ENCODE measurements at places on chromosomes 3 and 15. TPM values are rescaled to one million over a fixed set of nuclear protein-coding genes. Genes with fewer than 3 reads are reported as not detected.

RGMA gene
- total RNA-seq, result 4.1 TPM

GRK7 gene
- total RNA-seq, result 0.12 TPM

HGD gene
- total RNA-seq, result 3.2 TPM

CCDC71 gene
- 22.1 TPM for total RNA-seq

CEP70 gene
- 46.3 TPM for total RNA-seq

PRICKLE2 gene
- 37.2 TPM for total RNA-seq

SNTN gene
- not detected for total RNA-seq

RTP3 gene
- total RNA-seq, result not detected

GMNC gene
- not detected for total RNA-seq

RARB gene
- 5.8 TPM for total RNA-seq

SIDT1 gene
- 3.5 TPM for total RNA-seq

IMPG2 gene
- total RNA-seq, result 0.29 TPM

TMEM115 gene
- total RNA-seq, result 40.1 TPM

NR2E3 gene
- 0.26 TPM for total RNA-seq

QARS1 gene
- total RNA-seq, result 172 TPM

CLDN18 gene
- total RNA-seq, result 197 TPM

CKMT1A gene
- 1.9 TPM for total RNA-seq

RETNLB gene
- total RNA-seq, result not detected

FGD5 gene
- total RNA-seq, result 84.2 TPM

ANKDD1A gene
- 6.0 TPM for total RNA-seq

ZPLD1 gene
- not detected for total RNA-seq

LARP6 gene
- 6.2 TPM for total RNA-seq

SLC9C1 gene
- total RNA-seq, result not detected

SH2D7 gene
- total RNA-seq, result not detected

CA12 gene
- total RNA-seq, result 6.7 TPM

SPTBN5 gene
- total RNA-seq, result 1.9 TPM

C3orf49 gene
- total RNA-seq, result not detected

TGM5 gene
- total RNA-seq, result not detected

EOMES gene
- total RNA-seq, result 1.2 TPM

SPINT1 gene
- total RNA-seq, result 96.8 TPM

COMMD2 gene
- total RNA-seq, result 49.8 TPM

PLSCR4 gene
- total RNA-seq, result 84.1 TPM

SEC22A gene
- 14.4 TPM for total RNA-seq

GP9 gene
- 1.2 TPM for total RNA-seq

KLHL6 gene
- total RNA-seq, result 24.7 TPM

PLA2G4D gene
- total RNA-seq, result not detected

TMEM207 gene
- total RNA-seq, result not detected

PRSS50 gene
- total RNA-seq, result 0.20 TPM

ITGA11 gene
- total RNA-seq, result 7.1 TPM

ADCY5 gene
- total RNA-seq, result 4.0 TPM

CLDN11 gene
- 11.7 TPM for total RNA-seq

GOLGA8Q gene
- total RNA-seq, result 2.3 TPM

TLR9 gene
- 0.87 TPM for total RNA-seq

HEG1 gene
- total RNA-seq, result 234 TPM

TRPC1 gene
- total RNA-seq, result 5.6 TPM

KNG1 gene
- total RNA-seq, result 0.14 TPM

ATP13A5 gene
- total RNA-seq, result 2.0 TPM

CILP gene
- 1.1 TPM for total RNA-seq

EPHB1 gene
- 1.6 TPM for total RNA-seq

TKT gene
- total RNA-seq, result 432 TPM

WWTR1 gene
- 87.7 TPM for total RNA-seq

C3orf18 gene
- total RNA-seq, result 6.9 TPM
